NCI-H526 (cell line): ENCODE measurements at places on chromosomes 6 and 20.

GRCh38 chr20:63216849-63217471 lies 1.0 kb upstream of the YTHDF1 start:
- no peak for DNase-seq

DNA sequence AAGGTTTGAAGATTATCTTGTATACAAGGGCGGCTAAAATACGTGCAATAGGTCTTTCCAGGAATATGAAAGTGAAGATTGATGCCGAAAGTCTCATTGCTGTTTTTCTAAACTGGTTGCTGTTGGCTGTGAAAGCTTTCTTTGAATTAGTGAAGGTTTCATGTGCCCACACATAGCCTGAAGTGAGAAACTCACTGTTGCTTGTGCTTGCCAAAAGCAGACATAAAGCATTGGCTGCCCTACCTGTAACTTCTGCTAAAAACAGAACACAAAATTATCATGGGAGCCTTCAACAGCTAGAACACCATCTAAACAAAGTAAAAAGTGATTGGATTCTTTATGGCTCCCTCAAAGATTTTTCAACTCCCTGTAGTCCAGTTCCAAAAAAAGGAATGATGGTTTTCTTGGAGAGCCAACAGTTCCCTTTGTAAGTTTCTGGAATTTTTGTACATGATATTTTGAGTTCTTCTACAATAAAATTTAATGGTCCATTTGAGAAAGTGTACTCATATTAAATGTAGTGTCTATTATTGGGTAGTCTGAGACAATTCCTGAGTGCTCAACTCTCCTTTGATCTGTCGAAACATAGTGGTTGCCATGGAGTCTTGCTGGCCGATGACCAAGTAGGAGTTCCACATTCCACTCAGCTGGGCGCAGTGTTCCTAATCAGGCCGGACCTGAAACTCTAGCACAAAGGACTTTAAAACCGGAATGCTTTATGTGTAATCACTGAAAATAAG lies 68.5 kb downstream of the PLEKHG1 start:
- DNase-seq: no peak

DNA sequence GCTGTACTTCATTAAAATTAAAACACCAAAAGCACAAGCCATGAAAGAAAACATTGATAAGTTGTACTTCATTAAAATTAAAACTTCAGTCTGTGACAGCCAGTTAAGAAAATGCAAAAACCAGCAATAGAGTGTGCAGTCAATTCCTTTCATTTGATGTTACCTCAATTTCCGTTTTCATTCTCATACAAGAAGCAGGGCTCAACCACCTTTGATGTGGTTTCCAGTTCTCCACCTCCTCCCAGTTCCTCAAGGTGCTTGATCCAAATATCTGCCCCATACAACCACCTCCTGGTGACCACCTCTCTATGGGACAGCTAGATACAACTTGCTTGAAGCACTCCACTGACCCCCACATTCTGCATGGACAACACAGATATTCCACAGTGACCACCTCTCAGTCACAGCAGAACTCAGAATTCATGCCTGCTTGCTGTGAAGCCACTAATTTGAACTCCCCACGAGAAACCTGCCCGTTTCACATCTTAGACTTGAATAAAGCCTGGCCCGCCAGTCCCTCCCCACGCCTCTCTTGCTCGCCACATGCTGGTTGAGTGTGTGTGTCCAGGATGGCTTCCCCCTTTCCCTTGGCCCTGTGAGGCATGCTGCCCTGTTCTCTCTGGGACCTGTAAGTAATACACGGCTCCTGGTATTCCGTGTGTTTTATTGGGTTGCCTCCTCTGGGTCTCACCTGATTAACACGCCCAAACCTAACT lies 66.1 kb downstream of the FAM50B start:
- no peak for DNase-seq

DNA sequence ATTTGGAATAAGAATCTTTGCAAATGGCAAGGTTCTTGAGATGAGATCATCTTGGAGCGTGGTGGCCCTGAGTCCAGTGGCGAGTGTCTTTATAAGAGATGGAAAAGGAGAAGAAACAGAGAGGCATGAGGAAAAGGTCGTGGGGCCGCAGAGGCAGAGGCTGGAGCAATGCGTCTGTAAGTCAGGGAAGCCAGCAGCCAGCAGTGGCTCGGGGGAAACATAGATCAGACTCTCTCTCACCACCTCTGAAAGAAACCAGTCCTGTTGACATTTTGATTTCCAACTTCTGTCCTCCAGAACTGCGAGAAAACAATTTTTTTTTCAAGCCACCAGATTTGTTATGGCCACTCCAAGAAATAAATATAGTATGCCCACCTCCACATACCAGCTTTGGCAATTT lies 226.6 kb downstream of the TFAP2C start:
- DNase-seq: no peak

- no peak for DNase-seq
Measured at GRCh38 chr20:15512916-15513315, 1060.3 kb downstream of the KIF16B start.

DNA sequence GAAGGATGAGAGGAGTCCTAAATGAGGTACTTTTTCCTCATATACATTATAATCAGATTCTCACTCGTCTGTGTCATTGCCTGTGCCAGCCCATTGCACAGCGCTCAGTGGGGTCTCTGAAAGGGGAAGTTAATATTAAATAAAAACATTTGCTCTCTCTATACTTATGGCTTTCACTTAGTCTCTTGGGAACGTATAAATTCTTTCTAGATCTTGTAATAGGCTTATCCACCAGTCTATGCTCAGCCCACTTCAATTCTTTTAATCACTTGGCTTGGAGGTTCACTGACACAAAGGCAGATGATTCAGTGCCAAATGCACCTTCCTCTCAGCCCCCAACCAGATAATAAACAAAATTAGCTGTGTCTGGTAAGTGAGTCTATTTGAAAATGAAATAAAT lies 164.3 kb upstream of the OGFRL1 start:
- DNase-seq: no peak

DNA sequence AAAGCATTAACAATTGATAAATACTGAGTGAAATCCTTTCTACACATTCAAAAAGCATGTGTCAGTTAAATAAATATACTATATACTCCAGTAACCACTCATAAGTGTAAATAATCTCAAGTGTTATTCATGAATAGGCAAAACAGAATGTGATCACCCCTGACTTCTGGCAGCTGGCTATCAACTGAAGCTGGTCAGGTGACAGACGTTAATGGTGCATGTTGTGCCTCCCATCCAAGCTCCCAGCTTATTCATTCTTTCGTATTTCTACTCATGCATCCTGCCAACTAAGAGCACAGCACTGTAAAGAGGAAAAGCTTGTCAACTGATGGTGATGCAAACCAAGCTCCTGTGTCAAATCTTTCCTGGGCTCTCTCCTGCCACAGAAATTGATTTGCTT lies 7.7 kb downstream of the PSMB1 start:
- DNase-seq: peak; percentile 75

GRCh38 chr6:54998576-54998975 lies 152.0 kb downstream of the FAM83B start:
- DNase-seq: no peak

GRCh38 chr20:37394543-37395409 lies 48.8 kb downstream of the SRC start:
- peak; percentile 85 for DNase-seq

GRCh38 chr6:134466771-134467525 lies 149.0 kb upstream of the SGK1 start:
- DNase-seq: no peak

DNA sequence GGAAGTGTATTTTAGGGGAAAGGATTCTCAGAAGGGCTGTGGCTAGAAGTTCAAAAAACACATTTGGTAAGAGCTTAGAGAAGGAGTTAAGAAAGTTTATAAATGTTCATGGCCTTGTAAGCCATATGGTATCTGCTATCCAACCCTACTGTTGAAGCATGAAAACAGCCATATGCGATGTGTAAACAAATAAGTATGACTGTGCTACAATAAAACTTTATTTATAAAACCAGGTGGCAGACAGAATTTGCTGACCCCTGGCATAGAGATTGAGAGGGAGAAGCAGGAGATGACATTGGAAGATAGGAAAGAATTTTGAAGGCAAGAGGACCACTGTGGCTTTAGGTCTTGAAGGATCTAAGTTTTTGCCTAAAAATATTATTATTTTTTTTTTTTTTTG lies 583.5 kb downstream of the DOK5 start:
- no peak for DNase-seq

DNA sequence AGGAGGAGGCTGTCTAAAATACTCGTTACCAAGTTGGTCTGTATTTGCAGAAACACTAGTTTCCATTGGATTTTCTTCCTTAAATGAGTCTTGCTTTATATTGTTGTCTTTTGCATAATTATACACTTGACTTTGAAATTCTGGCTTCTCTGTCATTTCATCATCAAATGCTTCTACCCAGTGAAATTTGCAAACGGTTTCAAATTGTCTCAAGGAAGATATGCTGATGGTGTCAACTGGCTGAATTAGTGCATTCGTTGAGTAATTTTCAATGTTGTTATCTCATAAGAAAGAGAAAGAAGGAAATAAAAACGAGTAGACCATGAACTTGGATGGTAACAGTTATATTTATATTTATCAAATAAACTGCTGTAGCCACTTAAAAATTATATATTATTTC lies 10.8 kb downstream of the CAGE1 start:
- DNase-seq: no peak

GRCh38 chr6:99347804-99348203 lies 1.7 kb downstream of the FAXC start:
- DNase-seq: peak; percentile 44

DNA sequence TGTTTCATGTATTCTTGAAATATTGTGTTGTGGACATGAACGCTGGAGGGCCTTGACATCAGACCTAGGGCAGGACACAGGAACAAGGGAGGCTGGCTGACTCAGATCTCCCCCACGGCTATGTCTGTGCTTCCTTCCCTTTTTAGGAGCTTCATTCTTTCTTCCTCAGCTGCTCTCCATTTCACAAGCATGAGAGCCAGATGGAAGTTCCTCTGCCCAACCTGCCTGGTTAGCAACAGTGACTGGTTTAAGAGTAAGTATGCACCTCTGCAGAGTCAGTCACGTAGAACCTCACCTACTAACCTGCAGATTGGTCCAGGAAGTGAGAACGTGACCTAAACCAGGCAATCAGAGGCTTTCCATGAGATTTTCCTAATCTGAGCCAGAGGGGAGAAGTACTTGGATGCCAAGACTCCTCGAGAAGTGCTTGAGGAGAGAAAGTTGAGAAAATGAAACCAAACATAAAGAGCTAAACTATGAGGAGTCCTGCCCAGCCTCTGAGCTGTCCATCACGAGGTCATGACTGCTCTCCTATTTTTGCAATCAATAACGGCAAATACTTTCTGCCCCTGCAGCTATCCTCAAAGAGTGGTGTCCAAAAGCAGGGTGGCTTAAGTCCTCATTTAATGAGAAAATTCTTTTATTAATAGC lies 465.2 kb upstream of the CITED2 start:
- no peak for DNase-seq

GRCh38 chr6:28209753-28210535 lies 15.1 kb upstream of the ZSCAN9 start:
- no peak for DNase-seq

GRCh38 chr6:166293731-166294584 lies 14.2 kb downstream of the PRR18 start:
- no peak for DNase-seq

DNA sequence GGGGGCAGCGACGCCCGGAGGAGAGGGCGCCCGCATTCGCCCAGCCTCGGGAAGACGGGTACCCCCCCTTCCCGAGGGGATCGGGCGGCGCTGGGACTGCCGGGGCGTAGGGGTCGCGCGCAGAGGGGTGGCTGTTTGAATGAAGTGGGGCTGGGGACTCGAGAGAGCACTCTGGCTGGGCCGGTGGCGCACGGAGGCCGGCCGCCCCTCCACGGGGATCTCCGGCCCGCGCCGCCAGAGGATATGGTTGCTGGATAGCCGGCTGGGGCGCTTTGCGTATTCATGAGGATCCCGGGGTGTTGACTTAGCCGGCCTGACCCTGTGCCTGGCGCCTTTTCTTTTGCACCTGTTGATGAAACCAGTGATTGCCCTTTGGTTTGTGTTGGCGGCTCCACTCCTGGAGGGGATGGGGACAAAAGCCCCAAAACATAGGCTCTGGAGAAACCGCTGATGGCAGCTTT lies 469 bp downstream of the SYNJ2 start:
- peak; percentile 93 for DNase-seq

GRCh38 chr6:149112976-149113375 lies 204.5 kb upstream of the TAB2 start:
- no peak for DNase-seq

DNA sequence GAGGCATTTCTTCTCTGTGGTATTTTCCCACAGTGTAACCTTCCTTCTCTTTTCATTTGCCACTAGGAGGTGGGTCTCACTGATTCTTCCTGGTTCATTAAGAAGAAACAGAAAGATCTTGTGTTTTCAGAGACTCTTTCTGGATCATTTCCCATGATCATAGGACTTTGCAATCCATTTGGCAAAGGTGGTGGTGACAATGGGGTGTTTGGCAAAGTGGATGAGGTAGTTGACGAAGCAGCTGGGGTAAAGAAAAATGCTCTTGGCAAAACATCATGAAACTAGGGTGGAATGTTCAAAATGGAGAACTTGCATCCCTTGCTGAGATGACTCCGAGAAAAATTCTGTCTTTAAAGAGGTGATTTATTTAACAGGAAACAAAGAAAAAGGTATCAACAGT lies 50.6 kb downstream of the TRAF3IP2 start:
- DNase-seq: no peak

GRCh38 chr6:5314191-5314865 lies 53.0 kb downstream of the FARS2 start:
- DNase-seq: no peak

DNA sequence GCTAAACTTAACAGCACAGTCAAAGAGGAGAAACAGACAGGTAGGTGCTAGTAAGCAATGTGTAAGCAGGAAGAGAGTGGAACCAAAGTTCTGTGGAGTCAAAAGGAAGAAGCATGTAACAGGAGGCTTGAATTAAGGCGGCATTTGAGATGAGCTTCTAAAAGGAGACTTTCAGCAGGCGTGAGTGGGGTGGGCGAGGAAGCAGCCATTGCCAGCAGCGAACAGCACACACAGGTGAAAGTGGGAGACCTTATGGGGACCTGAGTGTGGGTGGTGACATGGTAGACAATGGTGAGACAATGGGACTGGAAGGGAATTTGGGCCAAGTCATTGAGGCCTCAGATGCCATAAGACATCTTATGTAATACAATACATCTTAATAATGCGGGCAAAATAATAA lies 195.0 kb downstream of the PAX1 start:
- DNase-seq: no peak
